Mucosa of gallbladder (tissue), 1 donor: ENCODE measurements at places on chromosomes 1 and 21.

- DNase-seq, result no peak
Observed at GRCh38 chr1:186409091-186409490, 33.5 kb downstream of the ODR4 start.

DNA sequence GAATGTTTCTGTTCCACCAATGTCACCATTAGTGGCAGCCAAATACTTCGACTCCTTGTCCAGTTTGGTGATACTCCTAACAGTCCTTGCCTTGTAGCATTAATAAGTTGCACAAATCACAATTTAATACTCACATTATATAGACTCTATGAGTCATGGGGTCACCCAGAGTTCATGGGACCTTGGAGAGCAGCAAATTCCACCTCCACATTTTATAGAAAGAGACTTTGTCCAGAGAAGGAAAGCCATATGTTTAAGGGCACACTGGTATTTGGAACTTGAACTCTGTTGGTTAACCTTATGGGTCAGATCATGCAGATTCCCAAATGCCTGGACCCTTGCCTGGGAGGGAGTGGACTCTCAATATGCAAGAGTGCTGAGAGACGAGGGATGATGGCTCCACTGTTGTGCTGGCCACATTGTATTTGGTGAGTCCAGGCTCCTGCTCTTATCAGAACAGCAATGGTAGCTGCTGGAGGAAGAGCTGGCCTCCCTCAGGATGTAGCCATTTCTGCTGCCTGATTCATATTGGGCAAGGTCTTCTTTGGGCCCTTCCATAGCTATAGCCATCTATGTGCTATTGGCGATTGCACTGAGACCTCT lies 30.6 kb downstream of the DNAJC6 start:
- no peak for DNase-seq

DNA sequence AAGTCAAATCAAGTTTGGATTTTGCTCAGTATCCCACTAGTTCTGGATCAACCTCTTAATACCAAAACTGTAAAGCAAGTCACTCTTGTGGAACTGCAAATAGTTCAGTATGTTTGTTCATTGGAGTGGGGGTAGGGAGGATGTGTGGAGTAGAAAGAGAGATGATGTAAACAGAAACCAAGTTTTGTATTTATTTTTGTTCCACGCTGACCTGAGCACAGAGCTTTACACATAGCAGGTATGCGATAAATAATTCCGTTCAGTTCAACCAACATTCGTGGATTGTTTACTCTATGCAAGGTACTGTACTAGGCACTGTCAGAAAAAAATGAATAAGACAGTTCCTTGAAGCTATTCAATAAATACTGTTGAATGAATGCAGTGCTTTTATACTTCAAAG lies 4.5 kb upstream of the ZNF644 start:
- DNase-seq, result no peak

- no peak for DNase-seq
Observed at GRCh38 chr1:17347769-17348592, 24.0 kb upstream of the PADI6 start.

DNA sequence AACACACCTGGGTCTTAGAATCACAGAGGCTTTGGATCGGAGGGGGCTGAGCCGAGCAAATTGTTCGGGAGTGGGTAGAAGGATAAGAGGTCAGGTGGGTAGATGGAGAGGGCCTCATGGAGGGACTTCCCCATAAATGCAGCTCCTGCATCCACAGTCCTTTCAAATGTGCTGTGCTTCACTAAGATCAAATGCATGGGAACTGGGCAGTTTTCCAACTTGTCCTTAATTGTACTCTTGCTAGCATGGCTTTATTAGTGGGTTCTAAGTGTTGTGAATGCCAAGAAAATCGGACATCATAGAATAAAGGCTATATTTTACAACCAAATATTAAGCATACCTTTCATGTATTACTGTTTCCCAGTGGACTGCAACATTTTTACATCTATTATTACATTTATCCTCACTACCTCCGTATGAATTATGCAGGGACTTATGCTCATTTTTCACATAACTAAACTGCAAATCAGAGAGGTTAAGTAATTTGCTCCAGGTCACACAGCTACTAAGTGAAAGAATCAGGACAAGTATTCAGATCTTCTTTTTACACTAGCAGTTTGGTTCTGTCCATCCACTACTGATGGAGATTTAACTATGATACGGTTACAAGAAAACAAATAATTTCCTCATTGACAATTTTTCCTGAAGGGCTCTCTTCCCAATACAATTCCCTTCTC lies 174.5 kb upstream of the RUNX1 start:
- DNase-seq, result no peak

DNA sequence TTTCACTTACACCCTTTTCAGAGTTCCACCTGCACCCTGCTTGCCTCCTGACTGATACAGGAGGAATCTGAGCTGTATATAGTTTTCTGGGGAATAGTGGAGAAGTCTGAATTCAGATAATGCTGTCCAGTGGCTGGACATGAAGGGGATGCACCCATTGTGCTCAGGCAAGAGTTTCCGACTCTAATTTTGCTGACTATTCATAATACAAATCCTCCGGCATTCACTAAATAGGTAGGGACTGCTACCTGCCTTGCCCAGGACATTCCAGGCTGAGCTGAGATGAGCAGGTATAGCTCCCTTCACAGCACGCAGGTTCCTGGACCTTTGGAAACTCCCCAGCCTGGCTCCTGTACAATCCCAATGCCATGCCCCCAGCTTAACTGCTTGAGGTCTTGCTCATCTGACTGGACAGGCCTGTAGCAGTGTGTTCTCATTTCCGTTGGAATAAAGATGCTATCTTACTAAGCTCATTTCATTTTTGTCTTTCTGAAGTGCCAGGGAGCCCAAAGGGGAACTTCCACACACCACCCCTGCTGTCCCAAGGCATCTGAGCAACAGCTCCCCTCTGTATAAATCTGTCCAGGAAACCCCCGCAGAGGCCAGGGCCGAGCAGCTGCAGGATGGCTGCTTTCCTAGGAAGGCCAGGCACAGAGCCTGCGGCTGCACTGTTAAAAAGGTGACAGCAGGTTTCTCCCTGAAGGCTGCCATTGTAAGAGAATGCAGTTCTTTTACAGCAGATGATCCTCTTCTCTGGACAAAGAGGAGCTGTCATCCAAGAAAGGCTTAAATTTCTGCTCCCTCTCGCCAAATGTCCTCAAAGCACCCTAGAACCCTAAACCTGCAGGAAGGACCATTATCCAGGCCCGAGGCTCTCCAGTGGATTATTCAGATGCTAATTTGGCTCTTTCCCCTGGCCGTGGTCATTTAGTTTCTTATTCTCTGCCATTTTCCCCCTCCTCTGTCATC lies 21.7 kb upstream of the VASH2 start:
- no peak for DNase-seq

- no peak for DNase-seq
Observed at GRCh38 chr1:246597340-246597739, 31.1 kb downstream of the CNST start.

DNA sequence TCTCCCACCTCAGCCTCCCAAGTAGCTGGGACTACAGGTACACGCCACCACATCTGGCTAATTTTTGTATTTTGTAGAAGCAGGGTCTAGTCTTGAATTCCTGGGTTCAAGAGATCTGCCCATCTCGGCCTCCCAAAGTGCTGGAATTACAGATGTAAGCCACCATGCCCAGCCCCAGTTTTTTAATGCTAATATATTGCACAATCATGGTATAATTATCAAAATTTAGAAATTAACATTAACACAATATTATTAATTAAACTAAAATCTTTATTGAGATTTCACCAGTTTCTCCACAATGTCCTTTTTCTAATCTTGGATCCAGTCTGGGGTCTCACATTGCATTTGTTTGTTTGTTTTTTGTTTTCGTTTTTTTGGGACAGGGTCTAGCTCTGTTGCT lies 21.9 kb upstream of the GPX7 start:
- DNase-seq, result no peak

DNA sequence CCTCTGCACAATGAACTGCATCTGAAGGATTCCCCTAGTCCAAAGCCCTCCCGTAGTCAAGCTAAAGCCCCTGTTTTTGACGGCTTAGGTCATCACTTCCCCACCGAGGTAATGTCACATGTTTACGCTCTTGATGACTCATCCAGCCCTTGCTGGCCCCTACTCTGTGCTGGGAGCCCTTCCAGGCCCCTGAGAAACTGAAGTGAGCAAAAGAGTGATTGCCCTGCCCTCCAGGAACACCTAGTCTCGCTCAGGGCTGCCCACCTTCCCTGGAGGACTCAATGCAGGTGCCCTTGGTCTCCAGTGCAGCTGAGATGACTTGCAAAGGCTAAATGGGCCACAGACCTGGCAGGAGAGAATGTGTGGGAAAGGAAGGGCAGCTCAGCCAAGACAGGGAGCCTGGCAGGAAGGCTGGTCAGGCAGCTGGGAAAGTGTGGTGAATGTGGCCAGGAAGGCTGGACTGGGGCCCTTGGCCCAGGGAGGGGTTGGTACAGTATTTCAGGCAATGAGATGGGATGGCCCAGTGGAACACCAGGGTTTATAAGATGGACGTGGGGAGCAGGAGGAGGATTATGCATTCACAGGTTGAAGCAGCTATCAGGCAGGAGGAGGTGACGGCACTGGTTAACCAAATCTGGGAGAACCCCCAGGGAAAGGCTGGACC lies 345.6 kb downstream of the NPHP4 start:
- no peak for DNase-seq

DNA sequence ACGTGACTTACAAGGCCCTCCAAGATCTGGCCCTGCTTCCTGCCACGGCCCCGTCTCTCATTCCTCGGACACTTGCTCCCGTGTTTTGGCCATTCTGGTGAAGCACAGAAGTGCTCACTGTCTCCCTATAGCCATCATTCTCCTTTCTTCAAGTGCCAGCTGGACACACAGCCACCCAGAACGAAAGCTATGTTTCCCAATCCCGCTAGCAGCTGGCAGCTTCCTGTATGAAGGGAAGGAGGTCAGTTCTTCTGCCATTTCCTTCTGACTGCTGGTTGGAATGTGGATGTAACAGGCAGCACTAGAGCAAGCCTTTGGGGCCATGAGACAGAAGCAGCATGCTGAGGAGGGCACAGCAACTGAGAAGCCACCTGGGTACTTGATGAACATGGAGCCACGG lies 82.8 kb downstream of the TGFBR3 start:
- no peak for DNase-seq

DNA sequence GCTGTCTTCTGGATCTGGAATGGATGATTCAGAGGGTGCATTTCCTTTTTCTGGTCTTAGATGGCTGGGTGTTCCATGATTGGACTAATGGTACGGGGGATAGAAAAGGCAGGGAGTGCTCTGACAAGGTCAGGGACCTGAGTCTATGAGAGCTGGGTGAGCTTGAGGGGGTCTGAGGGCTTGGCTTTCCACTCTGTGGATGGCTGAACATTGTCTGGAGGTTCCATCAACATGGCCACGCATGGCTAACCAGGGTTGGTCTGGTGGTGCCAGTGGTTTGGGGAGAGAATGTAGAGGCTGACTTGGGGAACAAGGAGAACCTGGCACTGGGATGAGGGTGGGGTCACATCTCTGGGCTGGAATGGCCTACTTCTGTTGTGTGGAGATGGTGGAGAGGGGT lies 41.5 kb upstream of the TSPAN2 start:
- no peak for DNase-seq

DNA sequence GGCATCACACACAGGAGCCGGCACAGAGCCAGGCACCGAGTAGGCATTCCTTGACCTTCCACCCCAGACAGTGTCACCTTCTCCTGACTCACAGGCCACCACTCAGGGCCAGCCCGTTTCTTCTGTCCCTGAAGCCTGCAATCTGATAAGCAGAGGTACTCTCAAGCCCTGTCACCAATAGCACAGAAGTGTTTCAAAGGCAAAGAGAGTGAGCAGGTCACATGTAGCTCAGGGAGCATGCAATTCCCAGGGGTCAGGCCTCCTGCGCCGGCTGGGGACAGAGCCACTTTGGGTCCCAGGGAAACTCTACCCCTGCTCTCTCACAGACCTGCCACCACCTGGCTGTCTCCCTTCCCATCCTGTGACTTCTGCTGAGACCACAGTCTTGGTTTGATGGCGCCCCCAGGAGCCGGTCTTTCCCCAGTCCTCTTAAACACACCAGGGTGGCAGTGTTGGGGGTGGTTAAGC lies 13.2 kb downstream of the CAPN9 start:
- peak; percentile 27 for DNase-seq

GRCh38 chr21:45384656-45385548 lies 20.1 kb upstream of the COL18A1 start:
- no peak for DNase-seq

DNA sequence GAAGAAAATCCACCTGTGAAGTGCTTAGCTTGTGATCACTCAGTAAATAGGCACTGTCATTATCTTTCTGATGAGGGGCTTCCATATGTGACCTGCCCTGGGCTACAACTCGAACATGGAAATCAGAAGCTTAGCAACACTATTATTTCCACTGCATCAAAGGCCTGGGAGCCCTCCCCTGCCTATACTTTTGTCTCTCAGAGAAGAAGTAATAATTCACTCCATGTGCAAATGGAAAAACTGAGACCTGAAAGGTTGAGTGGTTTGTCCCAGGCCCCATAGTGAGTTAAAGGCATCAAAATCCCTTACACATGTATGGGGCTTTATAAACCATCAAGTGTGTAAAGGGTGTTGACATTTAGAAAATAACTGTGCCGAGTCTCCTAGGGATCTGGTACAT lies 20.9 kb downstream of the SOX13 start:
- no peak for DNase-seq

GRCh38 chr1:82454431-82454830 lies 653.7 kb downstream of the ADGRL2 start:
- DNase-seq, result no peak

GRCh38 chr1:153539395-153540093 lies 1.2 kb downstream of the S100A5 start:
- DNase-seq, result no peak

DNA sequence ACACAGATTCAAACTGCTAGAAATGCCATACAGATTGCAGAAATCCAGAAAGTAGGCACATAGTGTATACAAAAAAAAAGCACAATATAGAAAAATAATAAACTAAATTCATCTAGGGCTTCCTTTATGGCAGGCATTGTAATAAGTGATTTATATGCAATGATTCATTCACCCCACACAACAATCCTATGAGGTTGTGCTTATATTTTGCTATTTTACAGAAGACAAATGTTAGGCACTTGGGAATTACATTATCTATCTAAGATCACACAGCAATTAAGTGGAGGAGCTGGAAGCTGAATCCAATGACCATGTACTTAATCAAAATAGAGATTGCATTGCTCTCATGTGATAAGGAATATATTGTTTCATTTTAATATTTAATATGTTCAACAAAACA lies 225.7 kb upstream of the KCNK2 start:
- DNase-seq, result no peak

- no peak for DNase-seq
Observed at GRCh38 chr1:34306568-34306967, 129.9 kb downstream of the C1orf94 start.

GRCh38 chr1:219367496-219367895 lies 193.8 kb downstream of the LYPLAL1 start:
- no peak for DNase-seq

DNA sequence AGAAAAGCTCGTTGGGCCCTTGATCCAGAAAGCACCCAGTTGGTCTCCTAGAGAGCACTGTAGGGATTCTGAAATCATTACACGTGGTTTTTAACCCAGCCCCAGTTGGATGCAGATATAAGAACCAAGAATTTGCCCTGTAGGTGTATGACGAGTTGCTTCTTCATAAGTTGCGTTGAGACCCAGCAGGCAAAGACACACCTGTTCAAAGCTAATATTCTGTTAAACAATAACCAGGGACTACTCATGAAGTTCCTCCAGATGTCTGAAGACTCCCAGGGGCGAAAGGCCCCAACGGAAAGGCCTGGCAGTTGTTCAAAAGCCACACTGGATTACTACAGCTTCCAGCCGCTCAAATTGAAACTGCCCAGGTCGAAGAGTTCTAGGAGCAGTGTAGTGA lies 88.6 kb upstream of the HNRNPU start:
- peak; percentile 23 for DNase-seq

GRCh38 chr1:29335573-29335972 lies 99.3 kb downstream of the PTPRU start:
- no peak for DNase-seq
